ENCODE measurements at places on chromosomes 6 and 20. TPM values are rescaled to one million over a fixed set of nuclear protein-coding genes. Genes with fewer than 3 reads are reported as not detected.
A peak's percentile ranks its signal among the peaks of the same experiment; 100 is the strongest.

DNA sequence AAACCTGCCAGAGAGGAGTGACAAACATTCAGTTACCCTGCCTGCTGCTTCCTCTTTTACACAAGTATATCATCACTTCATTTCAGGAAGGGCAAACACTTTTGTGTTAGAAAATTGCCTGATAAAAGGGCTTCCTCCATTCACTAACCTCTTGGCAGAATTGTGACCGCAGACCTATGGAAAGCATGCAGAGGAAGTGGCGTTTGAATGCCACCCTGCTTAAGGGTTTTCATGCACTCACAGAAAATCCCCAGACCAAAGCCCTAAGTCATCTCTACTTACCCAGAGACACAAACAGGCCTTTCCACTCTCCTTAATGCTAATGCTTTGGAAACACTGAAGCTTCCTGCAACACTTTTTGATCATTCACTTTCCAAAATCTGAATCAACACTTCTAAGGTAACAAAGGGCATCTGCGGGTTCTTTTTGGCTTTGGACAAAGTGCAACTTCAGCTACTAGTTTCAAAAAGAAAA lies 22.1 kb upstream of the RALGAPA2 start:
- DNase-seq, result peak; percentile 35

DNA sequence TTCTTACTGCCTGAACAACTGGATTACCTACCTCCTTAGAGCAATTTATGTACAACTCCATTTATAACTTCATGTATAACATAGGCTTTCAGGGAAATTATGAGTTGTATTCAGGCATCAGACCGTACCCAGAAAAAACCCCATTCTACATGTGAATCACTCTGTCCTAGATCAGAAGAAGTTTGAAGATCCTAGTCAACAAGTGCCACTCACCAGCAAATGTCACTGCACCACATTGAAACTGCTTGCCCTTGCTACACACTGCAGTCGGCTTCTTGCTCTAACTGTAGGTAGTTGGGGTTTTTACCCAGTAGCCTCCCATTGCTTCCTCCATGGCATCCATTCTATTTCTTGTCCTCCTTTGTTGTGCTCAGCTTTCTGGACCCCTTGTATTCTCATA lies 132.4 kb downstream of the DNAH8 start:
- no peak for DNase-seq

DNA sequence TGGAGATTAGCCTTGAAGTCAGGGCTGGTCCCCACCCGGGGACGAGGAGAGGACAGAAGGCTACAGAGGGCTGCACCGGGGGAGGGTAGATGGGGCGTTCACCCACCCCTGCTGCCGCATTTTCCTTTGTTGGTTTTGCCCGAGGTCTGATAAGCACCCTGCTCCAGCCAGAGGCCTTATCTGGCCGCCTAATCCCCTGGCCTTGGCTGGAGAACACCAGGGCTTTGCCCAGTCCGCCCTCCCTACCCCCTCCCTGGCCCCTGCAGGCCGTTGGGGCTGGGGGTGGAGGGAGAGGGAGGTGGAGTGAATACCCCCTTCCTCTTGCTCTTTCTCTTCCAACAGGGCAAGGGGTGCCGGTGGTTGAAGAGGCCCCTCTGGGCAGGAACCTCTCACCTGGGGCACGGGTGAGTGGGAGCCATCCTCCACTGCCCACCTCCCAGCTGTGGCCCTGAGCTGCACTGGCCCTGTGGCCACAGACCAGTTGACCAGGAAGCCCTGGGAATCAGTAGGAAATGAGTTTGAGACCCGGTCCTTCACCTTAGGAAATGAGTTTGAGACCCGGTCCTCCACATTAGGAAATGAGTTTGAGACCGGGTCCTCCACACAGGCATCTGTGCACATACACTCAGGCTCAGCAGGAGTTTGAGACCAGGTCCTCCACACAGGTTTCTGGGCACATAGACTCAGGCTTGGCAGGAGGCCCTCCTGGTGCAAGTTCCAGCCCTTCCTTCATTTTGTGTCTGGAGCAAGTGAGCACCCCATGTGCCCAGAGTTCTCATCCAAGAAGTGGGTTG lies 12.0 kb upstream of the GATA5 start:
- no peak for DNase-seq

DNA sequence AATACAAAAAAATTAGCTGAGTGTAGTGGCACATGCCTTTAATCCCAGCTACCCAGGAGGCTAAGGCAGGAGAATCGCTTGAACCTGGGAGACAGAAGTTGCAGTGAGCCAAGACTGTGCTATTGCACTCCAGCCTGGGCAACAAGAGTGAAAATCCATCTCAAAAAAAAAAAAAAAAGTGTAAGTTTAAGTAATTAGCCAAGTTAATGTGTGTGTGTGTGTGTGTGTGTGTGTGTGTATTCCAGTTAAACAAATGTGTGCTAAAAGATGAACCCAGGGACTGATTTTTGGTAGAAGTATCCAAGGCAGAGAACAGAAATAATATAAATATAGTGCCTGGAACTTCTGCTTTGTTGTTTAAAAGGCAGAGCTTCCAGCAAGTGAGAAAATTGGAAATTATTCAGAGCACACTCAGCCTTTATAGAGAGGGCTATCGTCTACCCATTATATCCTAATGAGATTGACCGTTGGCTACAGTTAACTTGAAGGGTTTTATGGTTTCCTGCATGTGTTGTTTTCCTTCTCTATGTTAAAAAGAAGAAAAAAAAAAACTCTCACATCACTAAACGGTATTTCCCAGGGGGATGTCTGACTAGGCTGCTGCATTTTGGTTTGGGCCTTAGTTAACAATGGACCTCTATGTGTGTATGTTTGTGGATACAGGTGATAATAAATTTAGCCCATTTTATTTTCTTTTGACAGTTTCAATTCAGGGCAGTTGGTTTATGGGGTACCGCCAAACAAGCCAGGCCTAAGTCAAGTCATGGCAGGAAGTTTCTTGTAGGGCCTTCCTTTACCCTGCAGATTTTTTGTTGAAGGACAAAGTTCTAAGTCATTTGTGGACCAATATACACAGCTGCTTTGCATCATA lies 9.8 kb downstream of the SOX4 start:
- DNase-seq, result no peak

DNA sequence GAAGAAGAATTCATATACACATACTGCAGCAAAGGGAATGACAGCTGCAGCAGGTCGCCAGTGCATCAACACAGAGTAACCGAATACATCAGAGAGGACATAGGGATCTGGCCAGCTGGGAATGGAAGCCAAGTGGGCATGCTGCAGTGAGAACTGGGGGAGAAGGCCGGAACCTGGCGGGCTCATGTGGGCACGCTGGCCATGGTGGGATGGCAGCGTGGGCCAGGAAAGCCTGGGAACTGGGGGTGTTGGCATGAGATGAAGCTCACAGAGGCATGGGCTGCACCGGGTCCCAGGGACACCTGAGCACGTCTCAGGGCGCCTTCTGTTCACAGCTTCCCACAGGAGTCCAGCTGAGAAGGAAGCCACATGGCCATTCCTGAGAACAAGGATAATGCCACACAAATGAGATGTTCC lies 139.5 kb upstream of the AGPAT4 start:
- DNase-seq, result no peak

XKR7 gene
- total RNA-seq, result 0.10 TPM

- DNase-seq, result no peak
These were observed 127.9 kb downstream of the WDR27 start for GRCh38 chr6:169573883-169574282.

DNA sequence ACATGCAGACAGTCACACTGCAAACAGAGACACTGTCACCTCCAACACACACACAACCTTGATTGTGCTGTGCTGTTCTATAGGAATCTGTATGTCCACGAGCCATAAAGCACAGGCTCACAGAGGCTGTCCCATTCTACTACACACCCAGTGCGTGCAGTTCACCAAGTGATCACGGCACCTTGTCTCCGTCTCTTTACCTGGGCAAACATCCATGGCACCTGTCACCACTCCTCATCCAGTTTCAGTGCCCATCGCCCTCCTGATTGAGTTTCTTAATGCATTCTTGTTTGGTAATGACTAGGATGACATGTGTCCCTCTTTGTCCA lies 65.8 kb upstream of the STMND1 start:
- DNase-seq, result no peak

- DNase-seq, result peak; percentile 36
These were observed 2.6 kb downstream of the ASF1A start for GRCh38 chr6:118896339-118897136.

TRIM15 gene
- total RNA-seq, result not detected

DNA sequence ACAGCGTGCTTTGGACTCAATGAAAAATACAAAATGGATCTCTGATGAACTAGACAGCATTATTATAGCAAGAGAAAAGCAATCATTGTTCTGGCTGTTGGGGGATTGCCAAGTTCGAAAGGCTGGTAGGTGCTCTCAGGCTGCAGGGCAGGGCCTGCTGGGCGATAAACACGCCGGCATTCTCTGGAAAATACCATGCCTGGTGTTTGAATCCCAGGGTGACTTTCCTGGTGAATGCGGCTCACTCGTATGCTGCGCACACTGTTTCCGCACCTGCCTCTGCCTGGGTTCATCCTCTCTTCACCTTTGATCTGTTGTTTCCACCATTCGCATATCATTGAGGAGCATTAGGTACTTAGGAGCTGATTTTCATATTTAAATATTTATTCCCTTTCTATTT lies 37.4 kb downstream of the GCNT2 start:
- DNase-seq, result no peak

DNA sequence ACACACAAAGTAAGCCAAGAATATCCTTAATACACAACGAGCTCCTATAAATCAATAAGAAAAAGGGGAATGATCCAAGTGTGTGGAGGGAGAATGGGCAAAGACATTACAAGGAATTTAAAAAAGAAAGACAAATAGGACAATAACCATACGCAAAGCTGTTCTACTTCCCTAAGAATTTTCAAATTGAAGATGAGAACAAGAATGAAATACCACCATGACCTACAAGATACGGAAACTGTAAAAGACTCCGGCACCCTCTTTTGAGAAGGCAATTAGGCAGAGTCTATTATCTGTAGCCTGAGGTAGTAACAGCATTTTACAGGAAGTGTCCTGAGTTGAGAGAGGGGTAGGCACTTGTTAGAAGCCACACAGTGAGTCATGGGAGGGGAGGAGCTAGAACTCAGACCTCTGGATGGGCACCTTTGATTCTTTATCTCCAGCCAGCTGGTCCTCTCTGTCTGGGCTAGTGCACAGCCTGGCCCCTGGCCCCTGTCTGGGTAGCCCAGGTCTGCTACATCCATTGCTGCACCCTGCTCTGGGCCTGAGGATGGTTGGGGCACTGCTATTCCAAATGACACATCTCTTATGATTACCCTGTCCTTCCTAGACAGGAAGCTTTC lies 15.3 kb downstream of the RSPO4 start:
- no peak for DNase-seq

CST1 gene
- total RNA-seq, result not detected

UNC5CL gene
- 4.6 TPM for total RNA-seq

LIN28B gene
- not detected for total RNA-seq

GRCh38 chr6:129453073-129453472 lies 256.9 kb downstream of the ARHGAP18 start:
- no peak for DNase-seq

DNA sequence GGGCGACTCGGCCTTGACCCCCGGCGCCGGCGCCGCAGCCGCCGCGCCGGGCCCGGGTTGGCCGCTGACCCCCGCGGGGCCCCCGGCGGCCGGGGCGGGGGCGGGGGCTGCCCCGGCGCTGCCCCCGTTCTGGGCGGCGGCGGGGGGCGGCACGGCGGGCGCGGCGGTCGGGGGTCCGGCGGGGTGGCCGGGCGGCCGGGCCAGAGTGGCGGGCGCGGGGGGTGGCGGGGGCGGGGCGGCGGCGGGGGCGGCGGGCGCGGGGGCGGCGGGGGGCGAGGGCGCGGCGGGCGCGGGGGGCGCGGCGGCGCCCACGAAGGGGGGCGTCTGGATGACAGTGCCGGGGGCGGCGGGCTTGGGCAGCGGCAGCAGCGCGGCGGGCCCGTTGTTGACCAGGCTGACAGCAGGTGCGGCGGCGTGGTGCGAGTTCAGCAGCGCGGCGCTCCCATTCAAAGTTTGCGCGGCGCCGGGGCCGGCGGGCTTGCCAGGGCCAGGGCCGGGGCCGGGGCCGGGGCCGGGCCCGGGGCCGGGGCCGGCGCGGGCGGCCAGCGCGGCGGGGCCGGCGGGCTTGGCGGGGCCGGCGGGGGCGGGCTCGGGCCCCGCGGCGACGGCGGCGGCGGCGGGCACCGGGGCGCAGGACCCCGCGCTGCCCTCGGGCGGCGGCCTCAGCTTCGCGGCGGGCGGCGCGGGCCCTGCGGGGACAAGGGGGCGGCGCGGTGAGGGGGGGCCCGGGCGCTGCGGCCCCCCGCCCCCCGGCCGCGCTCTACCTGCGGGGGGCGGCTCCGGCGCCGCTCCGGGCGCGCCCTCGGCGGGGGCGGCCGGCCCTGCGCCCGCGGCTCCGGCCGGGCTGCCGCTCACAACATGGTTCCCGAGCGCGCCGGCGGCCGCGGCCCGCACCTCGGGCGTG lies 659 bp downstream of the TAF4 start:
- DNase-seq, result no peak

DNA sequence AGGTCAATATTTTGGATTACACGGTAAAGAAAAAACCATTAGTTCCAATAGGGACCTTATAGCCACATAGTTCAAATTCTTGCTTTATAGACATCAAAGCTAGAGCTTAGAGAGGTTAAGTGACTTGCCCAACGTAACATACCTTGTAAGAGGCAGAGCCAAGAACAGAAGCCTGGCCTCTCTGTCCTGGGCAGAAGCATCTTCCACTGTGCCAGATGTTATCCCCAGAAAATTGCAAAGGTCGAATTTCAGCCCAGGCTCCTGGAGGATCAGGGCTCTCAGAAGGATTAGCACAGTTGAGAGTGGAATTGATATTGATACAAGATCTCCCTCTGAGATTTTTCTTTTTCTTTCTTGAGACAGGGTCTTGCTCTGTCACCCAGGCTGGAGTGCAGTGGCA lies 6.1 kb downstream of the SMIM28 start:
- no peak for DNase-seq

GRCh38 chr20:46751856-46752255 lies 42.4 kb downstream of the SLC2A10 start:
- DNase-seq, result no peak

GRCh38 chr20:46192376-46192944 lies 74.3 kb downstream of the CD40 start:
- no peak for DNase-seq

HLA-B gene
- 4,028 TPM for total RNA-seq

DNA sequence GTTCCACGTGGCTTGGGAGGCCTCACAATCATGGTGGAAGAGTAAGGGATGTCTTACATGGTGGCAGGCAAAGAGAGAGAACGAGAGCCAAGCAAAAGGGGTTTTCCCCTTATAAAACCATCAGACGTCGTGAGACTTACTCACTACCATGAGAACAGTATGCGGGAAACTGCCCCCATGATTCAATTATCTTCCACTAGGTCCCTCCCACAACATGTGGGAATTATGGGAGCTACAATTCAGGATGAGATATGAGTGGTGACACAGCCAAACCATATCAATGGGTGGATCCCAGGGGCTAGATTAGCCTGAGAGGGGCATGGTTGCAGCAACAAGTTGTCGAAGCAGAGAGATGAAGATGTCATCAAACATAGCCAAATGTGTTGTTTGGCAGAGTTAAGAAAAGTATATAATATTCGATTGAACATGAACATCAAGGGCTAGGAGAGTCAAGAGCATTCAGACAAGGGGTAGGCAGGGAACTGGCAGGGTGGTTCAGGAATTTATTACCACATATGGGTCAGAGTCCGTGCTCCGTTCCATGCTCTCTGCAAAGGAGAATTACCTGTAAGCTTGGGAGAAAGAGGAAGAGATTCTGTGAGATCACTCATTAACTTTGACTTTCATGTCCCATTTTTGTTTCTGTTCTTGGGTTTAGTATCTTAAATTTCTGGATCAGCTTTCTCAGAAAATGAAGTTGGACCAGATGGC lies 98.8 kb downstream of the CCDC170 start:
- DNase-seq, result no peak

All from B cell (primary cell).